ENCODE measurements at places on chromosomes 3 and 15. TPM values are rescaled to one million over a fixed set of nuclear protein-coding genes. Genes with fewer than 3 reads are reported as not detected.

Gene CD276
- 53.7 TPM for total RNA-seq

Gene CPN2
- total RNA-seq = 0.18 TPM

Gene TM4SF1
- total RNA-seq = 54.9 TPM

Gene BTD
- total RNA-seq = 23.1 TPM

Gene MESP1
- 1.1 TPM for total RNA-seq

Gene FAM174B
- total RNA-seq = 13.8 TPM

Gene FAM107A
- 25.8 TPM for total RNA-seq

Gene SELENOK
- total RNA-seq = 52.4 TPM

Gene CIB2
- total RNA-seq = 12.4 TPM

Gene GOLGA6L7
- total RNA-seq = not detected

Gene KLHL40
- total RNA-seq = not detected

Gene IGSF10
- 24.3 TPM for total RNA-seq

Gene CTXND1
- 0.05 TPM for total RNA-seq

Gene SPRED1
- 21.9 TPM for total RNA-seq

Gene CPLX3
- total RNA-seq = not detected

Gene AADACL2
- not detected for total RNA-seq

Gene TERC
- total RNA-seq = 6.0 TPM

Gene CTXN2
- not detected for total RNA-seq

Measured in ovary (tissue), 10 donors.